Activated CD4-positive, CD25-positive, alpha-beta regulatory T cell treated with anti-CD3 and anti-CD28 coated beads, Interleukin-2, amount 50 U/mL, for 16 hours (primary cell): ENCODE measurements at places on chromosomes 7 and 10.

- no peak for DNase-seq
Observed at GRCh38 chr7:144777005-144777839, 58.6 kb downstream of the TPK1 start.

- no peak for DNase-seq
Observed at GRCh38 chr7:55887821-55888247, 578 bp downstream of the ZNF713 start.

- DNase-seq, result no peak
Observed at GRCh38 chr10:29534590-29534989, 100.2 kb downstream of the SVIL start.

DNA sequence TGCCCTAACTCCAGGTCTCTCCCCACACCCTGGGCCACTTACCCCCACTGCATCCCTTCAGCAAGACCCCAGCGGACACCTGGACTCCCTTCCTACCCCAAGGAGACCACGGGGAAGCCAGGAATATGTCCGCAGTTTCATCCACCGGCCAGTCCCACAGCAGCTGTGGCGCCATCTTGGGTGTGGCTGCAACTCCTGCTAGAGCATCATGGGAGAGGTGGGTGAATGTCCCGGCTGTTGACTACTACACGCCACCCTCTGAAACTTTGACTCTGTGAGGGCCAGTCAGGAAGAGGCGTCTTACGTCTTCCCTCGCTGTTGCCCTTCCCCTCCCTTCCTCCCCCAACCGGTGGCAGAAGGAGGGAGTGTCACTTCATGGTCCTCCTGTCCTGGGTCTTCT, 238.3 kb upstream of the RNF32 start:
- no peak for DNase-seq

- no peak for DNase-seq
Observed at GRCh38 chr10:79938728-79939406, 10.0 kb downstream of the SFTPD start.

DNA sequence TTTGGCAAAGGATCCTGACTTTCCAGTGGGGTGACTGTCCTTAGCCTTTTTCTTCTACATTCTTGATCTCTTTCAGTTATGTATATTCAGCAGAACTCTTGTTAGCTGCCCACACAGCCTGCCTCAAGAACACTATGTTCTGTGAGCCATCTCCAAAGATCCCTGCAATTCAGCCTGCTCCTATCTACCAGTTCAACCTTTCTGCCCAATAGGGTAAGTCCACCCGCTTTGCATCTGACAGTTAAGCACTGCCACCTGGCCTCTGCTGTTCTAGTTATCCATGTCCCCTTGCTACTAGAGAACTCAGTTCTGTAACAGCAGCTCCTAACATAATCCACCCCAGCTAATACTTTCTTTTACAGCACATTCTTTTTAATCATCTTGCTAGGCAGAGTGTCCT, 13.5 kb downstream of the OR9A2 start:
- no peak for DNase-seq

DNA sequence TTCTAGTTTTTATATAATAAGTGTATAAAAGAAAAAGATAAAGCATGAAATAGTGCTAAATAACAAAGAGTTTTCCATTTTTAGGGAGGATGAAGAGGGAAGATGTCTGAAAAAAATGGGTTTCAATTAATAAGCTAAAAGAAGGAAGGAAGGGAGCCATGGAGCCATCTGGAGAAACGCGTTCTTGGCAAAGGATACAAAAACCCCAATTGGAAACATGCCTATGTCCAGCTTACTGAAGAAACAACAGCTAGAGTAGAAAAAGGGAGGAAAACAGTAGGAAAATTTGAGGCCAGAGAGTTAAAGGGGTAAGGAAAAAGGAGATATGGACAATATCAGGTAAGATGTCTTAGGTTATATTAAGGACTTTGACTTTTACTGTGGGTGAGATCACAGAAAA, 416.2 kb upstream of the GHITM start:
- no peak for DNase-seq

GRCh38 chr10:110403593-110403992, 94.1 kb upstream of the DUSP5 start:
- no peak for DNase-seq

DNA sequence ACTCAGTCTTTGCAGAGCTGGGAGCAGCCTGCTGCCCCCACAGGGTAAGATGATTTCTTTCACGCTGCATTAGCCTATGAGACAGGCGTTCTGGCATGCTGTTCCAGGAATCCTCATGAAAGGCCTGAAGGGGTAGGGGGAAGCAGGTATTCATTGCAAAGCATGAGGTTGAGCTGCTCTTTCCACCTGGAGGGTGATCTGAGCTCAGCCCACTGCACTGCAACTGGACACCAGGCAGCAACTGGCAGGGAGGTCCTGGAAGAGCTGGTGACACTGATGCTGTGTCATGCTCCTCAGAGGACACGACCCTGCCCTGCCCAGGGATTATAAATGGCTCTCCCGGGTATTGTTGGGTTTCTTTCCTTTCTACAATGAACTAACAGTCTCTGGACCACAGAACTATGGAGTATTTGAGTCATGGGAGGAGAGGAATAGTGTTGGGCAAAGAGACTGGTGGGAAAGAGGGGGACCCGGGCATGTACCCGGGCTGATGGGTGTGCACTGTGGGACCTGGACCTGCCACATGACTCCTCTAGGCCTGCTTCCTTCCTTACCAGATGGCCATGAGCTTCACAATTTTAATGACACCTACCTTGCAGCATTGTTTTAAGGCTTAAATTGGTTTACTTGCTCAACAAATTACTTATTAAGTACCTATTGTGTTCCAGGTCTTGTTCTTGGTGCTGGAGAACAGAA, 24.3 kb downstream of the SLC25A28 start:
- DNase-seq, result no peak

DNA sequence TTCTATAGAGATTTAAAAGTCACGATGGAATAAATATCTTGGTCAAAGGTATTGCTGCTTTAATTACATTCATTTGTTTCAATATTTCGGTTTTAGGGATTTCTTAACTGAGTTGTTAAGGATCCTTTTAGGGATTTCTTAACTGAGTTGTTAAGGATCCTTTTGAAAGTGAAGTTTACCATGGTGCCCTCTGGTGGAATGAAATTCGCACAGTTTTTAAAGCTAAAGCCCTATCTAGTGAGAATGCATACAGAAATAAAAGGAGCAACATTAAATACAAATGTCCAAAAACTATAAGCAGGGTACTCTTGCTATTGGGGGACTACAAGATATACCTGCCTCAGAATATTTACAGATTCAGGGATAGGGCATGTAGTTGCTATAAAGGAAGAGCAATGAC, 193.7 kb downstream of the RNLS start:
- no peak for DNase-seq
